ENCODE measurements at places on chromosomes 1 and 21.

DNA sequence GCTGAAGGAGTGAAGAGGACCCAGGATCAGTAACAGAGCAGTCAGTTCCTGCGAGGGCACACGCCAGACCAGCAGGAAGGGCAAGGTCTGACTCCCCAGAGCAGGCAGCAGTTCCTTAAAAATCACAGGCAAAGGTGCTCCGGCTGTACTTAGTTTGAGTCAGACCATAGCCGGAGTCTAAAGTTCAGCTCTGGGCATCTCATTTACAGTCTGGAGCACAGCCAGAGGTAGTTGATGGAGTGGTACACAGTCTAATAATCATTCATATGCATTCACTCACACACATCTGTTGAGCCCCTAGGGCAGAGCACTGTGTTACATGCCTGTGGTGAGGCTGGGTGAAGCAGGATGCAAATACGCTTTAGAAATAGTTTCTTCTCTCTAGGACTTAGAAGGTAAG is 7.3 kb upstream of the AMIGO1 start:
- no peak for DNase-seq

DNA sequence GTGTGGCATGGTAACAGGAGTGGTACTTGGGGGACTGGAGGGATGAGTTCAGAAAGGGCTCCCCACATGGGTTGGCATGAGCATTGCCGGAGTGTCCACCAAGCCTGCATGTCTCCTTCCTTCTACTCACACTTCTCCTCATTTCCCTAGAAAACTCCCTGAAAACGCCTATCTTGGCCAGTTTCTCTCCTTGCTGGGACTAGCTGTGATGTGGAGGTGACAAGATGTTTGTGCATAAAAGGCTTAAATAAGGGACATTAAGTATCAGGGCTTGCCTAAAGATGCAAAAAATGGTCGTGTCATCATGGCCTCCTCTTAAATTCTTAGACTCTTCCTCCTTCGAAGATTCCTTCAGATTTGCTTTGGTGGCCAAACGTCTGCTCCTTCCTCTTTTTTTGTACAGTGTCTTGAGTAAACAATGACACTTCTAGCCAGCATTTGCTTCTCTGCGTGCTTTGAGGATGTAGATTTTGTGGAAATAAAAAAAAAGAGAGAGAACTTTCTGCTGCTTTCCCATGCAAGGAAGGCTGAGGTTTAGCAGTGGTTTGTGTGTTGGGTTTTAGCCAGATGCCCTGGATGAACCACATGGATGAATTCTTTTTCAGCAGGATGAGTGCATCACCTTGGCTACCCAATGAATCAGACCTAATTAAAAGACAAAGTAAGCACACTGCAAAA is 239.1 kb upstream of the IRF2BP2 start:
- DNase-seq: no peak

DNA sequence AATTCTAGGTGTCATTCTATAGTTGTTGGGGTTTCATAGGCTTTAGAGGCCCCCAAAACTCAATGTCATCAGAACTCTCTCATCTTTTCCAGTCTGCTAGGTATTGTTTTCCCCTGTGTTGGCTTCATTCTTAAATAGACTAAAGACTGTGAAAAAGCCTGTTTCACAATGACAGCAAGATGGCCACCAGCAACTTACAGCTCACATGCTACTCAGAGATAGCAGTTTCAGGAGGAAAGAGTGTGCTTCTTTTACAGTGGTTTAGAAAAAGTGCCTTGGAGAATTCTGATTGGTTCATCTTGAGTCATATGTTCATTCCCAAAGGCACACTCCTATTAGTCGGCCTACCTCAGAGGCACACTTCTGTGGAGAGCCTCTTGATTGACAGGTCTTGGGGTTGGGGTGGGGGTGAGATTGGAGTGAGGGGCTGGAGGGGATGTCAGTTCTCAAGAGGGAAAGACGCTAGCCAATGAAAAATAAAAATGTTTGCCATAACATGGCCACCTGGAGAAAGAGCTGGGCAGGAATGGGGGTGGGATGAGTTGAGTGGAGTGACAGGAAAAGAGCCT is 8.5 kb downstream of the IL23R start:
- DNase-seq: peak; percentile 79

DNA sequence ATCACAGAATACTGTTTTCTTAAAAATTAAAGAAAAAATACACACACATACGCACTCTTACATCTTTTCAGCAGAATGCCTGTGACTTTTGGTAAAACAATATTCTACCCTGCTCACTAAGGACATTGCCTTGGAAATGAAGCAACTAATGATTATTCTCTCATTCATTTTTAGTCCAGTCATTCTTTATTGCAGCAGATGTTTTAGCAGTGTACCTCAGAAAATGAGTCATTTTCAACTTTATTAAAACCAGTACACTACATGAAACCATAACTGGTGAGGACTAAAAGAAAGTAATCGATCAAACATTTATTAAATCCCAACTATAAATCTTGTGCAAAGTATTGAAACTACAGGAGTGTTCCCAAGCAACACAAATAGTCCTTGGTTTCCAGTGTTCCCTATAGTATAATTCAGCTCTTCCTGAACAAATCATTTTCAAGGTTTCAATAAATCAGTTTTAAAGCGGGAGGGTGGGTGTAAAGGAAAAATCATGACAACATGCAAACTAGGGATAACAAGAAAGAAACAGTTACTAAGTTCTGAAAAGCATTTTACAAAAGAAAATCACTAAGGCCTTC is 114.2 kb downstream of the ADGRL4 start:
- DNase-seq: no peak

DNA sequence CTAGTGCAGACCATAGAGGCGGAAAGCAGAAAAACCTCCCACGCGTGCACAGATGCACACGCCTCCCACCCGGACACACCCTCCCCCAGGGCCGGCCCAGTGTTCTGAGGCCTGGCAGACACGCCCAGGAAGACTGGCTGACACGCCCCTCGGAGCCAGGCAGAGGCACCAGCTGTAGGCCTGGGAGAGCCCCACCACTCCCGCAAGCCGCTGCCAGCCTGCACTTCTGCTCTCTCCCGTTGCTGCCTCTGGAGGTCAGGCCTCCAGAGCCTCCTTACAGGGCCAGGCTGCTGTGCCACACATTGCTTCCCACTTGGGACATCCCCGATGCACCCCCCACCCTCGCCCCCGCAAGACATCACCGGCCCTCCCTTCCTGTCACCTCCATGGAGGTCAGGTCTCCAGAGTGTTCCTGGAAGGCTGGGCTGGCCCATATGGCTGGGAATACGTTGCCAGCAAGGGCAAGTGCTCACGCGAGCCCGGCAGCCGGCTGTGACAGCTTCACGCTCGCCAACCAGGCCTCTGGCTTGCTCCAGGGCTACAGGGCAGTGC is 40.4 kb downstream of the CASZ1 start:
- peak; percentile 49 for DNase-seq

- no peak for DNase-seq
These were observed 17.1 kb downstream of the UTP25 start for GRCh38 chr1:209844695-209845407.

DNA sequence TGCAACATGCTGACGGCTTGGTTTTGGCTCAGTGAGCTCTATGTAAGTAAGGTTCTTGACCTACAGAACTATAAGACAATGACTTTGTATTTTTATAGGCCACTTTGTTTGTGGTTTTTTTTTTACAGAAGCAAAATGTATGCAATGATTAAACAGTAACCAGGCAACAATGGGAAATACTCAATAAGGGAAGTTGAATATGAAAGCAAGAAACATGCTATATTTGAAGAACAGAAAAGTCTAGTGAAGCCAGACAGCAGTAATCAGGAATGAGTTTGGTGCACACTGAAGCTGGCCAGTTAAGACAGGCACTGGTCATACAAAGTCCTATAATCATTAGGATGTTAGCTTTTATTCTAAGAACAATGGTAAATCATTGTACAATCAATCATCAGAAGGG is 1926.8 kb downstream of the NCAM2 start:
- DNase-seq: no peak

DNA sequence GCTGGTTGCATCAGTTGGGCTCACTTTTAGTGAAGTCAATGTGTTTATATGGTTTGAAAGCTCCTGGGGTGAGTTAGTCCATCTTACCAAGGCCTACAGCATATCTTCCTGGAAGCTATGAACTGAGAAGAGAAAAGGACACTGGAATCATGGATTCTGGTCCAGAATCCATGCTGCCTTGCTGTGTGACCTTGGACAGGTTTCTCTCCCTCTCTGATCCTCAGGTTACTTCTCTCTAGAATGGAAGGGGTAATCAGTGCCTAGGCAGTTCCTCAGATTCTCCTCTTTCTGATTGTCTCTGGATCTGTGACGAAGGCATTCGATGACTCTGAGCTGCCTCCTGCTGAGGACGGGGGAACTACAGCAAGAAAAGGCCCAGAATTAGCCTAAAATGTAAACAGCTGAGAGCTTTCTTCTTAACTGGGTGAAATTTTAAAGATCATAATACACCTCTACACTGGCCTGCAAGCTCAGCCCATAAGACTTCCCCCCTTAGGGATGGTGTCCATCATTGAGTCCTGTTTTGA is 425.0 kb upstream of the VAMP3 start:
- no peak for DNase-seq

- no peak for DNase-seq
These were observed 128.4 kb downstream of the TGFB2 start for GRCh38 chr1:218473522-218473921.

DNA sequence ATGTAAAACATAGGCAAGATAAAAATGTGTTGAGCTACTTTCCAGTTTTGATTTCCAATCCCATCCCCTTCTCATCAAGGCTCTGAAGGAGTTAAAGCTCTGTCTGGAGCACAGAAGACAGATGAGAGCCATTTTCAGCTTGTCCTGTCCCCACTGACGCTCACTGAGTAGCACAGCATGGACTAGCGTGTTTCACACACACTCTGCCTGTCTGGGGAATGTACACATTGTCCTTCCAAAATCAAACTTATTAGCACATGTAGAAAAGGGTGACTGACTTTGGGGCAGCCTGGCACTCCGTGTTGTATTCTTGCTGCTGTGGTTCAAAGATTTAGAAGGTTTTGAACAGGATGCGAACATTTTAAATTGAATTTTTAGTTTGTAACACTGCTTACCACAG is 139.2 kb downstream of the NEK7 start:
- DNase-seq: no peak

- peak; percentile 93 for DNase-seq
These were observed 150.1 kb upstream of the SOD1 start for GRCh38 chr21:31509194-31510017.

- DNase-seq: no peak
These were observed 59.6 kb downstream of the HSF2BP start for GRCh38 chr21:43599728-43600127.

DNA sequence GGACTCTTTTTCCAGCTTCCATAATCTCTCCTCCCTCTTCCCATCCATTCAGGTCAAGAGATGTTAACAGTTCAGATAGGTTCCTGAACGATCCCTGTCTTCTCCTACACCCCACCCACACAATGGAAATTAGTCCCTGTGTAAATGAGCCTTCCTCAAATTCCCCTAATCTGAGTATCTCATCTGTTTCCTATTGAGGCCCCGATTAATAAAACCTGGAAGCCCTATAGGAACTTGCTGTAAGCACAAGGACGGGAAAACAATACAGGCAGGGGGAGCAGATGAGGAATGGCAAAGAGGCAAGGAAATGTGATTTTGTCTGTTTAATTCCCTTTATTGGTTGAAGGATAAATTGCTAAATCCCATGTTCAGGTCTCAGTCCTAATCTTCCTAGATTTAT is 7.1 kb upstream of the GPX7 start:
- DNase-seq: no peak

- no peak for DNase-seq
These were observed 428.0 kb upstream of the CAMK1G start for GRCh38 chr1:209155546-209155945.

GRCh38 chr1:16032388-16033102 is 10.7 kb downstream of the CLCNKA start:
- peak; percentile 77 for DNase-seq

DNA sequence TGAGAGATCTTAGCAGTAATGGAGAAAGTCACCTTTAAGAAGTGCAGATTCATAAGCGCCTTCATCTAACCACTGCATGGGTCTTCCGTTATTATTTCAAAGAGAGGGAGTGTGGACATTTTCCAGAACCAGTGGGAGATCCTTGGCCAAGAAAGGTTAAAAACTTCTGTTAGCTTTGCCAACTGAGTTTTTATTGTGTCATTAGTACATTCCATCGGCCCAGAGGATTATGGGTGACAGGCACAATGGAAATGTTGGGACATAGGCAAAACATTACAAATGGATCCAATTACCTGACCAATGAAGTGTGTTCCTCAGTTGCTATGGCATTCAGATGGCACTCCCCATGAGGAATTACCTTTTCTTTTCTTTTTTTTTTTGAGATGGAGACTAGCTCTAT is 115.5 kb downstream of the PPIAL4G start:
- DNase-seq: no peak

DNA sequence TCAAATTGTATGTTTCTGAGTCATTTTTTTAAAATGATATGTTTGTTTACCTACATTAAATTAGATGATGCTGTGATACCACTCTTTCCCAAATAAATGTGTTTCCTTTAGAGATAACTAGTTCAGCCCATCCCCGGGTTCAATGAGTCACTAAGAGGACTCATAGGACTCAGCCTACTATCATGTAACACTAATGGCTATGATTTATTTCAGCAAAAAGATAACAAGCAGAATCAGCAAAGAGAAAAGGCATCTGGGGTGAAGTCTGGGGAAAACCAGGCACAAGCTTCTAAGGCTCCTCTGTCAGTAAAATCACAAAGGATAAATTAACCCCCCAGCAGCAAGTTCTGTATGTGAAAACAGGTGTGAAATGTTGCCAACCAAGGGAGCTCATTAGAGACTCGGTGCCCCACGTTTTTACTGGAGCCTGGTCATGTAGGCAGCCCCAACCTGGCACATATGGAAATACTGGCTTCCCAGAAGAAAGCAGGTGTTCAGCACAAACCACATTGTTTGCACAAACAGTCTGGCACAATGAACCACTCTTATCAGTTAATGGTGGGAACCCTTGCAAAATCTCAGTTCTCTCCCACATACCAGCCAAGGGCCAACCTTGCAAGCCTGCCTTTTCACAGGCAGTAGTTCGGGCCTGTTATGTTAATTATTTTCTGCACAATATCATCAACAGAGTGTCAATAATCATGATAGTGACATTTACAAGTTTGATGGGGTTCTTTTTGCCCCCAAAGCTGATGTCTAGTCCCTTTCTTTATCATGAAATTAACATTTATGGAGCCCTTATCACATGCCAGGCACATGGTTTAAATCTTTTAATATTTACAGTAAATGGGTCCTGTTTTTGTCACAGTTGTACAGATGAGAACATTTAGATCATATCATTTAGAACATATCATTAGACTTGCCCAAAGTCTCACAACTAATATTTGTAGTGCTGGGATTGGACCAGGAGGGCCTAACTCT is 23.1 kb upstream of the CNN3 start:
- DNase-seq: no peak

- DNase-seq: no peak
These were observed at the start of gene ANGPTL1 for GRCh38 chr1:178870944-178871343. ANGPTL1 (minus strand) TSS chr1:178871077; CDS start chr1:178865776, 5,301 bp downstream.

DNA sequence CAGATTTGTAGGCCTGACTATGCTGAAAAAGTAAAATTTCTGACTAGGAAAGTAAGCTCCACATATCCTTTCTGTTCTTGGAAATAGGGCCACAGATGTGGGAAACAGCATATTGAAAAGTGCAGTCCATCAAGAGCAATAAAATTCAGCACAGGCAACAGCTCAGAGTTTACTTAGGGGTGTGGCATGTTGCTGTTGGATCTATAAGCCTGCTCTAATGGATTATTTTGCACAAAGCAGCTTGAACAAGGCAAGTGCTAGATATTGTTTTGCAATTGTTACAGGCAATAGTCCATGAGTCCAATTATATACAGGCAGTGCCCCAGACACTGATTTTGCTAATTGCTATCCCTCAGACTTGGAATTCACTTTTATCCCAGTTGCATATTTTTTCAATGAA is 289.8 kb upstream of the SNX7 start:
- no peak for DNase-seq
